ENCODE measurements at places on chromosomes 2 and 18.

- no peak for DNase-seq
Measured at GRCh38 chr2:203673933-203674332, 32.5 kb upstream of the CD28 start.

DNA sequence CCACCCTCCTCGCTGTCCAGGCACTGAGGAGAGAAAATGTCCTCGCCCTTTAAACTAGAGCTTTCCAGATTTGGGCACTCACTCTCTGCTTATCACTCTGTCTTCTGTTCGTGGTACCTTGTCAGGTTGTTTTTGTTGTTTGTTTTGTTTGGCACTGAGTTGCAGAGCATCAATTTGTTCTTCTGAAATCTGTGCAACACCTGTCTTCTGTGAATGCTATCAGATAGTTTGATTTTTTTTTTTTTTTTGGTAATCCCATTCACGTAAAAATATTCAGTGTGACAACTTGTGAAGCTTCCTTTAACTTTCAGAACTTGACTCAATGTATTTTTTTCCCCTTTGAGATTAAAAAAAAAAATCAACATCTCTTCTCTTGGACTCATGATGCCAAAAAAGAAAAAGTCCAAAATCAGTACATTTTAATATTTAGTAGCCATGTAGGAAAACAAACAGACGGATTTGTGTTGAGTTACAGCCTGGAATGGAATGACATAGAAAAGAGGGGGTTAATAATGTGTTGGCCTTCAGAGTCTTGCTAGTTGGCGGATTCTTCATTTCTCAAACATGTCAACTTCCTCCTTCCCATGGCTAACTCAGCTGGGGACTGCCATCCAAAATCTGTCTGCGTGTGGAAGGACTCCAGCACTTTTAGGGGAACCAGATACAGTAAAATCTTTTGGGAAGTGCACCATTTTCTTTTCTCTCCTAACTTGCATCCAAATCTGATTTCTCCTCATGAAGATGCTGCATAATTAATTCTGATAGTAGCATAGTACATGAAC lies 1.6 kb downstream of the TMEM178A start:
- DNase-seq = no peak

- DNase-seq = no peak
Measured at GRCh38 chr2:113064281-113064680, 3.5 kb upstream of the IL1F10 start.

DNA sequence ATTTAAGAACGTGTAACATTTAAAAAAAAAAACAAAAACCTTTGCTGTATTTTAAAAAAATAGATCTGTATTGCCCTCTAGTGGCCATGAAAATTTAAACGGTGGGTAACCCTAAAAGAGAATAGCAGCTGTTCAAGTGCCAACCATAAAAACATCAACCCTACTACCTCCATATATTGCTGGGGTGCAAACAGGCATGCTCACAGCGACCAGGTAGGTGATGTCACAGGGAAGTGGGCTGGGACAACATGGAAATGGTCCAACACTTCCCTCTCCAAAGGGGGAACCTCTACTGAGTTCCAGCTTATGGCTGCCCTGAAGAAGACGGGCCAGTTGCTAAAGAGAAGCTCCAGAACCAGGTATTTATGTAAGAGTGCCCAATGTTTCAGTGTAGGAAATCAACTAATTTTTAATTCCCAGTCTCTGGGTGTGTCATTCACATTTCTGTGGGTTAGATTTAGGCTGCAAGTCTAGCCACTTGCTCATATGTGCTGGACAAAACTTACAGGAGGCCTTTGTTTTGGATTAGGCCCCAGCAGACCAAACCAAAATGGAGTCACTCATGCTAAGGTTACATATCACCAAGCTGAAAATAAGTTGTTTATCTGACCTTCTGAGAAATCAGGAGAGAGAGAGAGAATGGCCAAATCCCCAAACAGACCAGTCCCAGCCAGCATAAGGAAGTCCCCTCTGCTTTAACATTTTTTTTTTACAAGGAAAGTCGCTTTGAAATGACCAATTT lies 54.5 kb downstream of the SKA1 start:
- DNase-seq = peak; percentile 53

- no peak for DNase-seq
Measured at GRCh38 chr2:107592280-107592624, 234.4 kb upstream of the RGPD4 start.

GRCh38 chr2:176471949-176472348 lies 202.7 kb downstream of the MTX2 start:
- DNase-seq = no peak

GRCh38 chr2:108305901-108306300 lies 17.2 kb downstream of the SULT1C2 start:
- DNase-seq = no peak

- DNase-seq = no peak
Measured at GRCh38 chr18:3645384-3646156, 195.6 kb downstream of the TGIF1 start.

DNA sequence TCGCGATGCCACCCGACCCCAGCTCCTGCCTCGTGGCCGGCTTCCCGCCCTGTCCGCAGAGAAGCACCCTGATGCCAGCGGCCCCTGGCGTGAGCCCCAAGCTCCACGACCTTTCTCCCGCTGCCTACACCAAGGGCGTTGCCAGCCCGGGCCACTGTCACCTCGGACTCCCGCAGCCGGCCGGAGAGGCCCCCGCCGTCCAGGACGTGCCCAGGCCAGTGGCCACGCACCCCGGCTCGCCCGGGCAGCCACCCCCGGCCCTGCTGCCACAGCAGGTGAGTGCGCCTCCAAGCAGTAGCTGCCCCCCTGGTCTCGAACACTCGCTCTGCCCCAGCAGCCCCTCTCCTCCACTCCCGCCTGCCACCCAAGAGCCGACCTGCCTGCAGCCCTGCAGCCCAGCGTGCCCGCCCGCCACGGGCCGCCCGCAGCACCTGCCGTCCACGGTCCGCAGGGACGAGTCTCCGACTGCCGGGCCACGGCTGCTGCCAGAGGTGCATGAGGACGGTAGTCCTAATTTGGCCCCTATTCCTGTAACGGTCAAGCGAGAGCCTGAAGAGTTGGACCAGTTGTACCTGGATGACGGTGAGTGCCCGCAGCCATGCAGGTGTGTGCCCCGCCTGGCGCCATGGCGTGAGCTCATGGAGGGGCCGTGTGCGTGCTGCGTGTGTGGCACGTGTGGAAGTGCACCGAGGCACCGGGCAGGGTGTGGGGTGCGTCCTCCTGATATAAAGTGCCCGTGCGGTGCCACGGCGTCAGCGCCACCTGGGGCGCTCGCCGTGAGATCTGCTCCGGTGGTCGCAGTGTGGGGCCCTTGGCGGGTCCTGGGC lies 90.8 kb downstream of the NFATC1 start:
- DNase-seq = peak; percentile 56

GRCh38 chr2:15976354-15976753 lies 36.0 kb downstream of the MYCN start:
- DNase-seq = no peak

GRCh38 chr18:23719634-23720201 lies 30.5 kb downstream of the LAMA3 start:
- DNase-seq = peak; percentile 35

DNA sequence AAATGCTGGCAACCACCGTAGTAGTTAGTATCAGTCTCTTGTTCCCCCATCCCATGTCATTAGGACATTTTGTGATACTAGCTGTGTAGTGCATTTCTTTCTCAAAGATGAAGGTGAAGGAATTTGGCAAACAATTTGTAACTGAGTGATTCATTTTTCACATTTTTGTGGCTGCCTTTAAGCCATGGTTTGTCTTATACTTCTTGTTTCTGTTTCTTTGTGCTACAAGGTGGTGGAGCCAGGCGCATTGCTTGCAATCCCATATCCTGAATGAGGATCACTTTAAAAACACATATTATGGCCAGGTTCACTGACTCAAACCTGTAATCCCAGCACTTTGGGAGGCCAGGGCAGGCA lies 40.6 kb downstream of the GPD2 start:
- DNase-seq = no peak

- no peak for DNase-seq
Measured at GRCh38 chr2:45836740-45837139, 185.3 kb downstream of the PRKCE start.

DNA sequence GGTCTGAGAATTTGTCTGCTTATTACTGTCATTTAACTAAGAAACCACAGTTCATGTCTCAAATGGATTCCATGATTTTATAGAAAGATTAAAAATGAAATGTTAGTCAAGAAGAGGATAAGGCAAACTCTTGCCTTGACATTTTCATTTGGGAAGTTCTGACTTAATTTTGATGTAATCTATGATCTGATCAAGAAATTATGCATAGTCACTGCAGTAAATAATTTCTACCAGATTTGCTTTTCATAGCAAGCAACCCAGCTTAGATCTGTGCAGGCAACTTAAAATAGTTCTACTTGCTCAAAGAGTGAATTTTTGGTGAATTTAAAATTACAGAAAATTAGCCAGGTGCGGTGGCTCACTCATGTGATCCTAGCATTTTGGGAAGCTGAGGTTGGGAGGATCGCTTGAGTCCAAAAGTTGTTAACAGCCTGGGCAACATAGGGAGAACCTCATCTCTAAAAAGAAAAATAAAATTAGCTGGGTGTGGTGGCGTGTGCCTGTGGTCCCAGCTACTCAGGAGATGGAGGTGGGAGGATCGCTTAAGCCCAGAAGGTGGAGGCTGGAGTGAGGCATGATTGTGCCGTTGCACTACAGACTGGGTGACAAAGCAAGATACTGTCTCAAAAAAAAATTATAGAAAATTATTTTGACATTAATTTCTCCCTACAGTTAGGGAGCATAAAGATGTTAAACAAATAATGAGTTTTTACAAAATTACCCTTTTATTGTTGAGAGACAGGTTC lies 158.7 kb upstream of the MYO3B start:
- DNase-seq = no peak

DNA sequence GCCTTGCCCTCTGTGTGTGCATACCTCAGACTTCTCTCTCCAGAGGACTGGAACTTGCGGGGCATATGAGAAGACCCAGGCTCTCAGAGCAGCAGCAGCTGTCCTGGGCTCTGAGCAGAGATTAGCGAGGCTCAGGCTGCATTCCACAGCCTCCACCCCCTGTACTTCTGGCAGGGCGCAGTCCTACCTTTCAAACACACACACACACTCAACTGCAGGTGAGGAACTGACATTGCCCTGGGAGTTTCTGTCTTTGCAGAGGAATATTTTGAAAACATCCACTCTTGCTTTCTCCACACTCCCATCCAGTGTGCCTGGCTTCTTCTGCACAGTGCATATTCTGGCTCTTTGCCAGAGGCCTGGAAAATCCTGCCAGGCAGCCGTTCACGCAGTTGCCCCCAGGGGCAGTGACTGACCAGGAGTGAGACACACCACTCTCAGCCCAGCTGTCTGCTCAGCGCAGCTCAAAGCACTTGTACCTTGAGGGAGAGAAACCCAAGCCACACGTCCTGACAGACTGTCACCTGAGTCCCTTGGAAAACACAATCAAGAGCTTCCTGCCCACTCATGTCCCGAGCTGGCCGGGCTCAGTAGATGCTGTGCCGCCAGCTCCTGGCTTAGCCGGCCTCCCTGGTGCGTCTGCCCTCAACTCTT lies 460.8 kb downstream of the RNF144A start:
- DNase-seq = peak; percentile 41

- peak; percentile 61 for DNase-seq
Measured at GRCh38 chr18:36828157-36828629, 609 bp downstream of the TPGS2 start.

DNA sequence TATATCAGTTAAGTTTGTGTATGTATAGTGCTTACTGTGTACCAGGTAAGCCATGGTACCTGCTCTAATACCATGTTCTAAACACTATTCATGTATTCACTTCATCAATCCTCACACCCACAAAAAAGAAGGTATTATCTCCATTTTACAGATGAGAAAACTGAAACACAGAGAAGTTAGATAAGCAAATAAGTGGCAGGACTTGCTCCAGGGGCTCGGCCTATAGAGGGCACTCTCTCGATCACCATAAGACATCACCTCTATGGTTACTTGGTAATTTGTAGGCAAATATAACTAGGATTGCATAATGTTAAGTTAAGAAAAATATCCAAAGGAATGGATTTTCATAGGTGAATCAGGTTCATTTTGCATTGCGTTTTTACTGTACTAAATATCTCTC lies 118.1 kb upstream of the FN1 start:
- no peak for DNase-seq

DNA sequence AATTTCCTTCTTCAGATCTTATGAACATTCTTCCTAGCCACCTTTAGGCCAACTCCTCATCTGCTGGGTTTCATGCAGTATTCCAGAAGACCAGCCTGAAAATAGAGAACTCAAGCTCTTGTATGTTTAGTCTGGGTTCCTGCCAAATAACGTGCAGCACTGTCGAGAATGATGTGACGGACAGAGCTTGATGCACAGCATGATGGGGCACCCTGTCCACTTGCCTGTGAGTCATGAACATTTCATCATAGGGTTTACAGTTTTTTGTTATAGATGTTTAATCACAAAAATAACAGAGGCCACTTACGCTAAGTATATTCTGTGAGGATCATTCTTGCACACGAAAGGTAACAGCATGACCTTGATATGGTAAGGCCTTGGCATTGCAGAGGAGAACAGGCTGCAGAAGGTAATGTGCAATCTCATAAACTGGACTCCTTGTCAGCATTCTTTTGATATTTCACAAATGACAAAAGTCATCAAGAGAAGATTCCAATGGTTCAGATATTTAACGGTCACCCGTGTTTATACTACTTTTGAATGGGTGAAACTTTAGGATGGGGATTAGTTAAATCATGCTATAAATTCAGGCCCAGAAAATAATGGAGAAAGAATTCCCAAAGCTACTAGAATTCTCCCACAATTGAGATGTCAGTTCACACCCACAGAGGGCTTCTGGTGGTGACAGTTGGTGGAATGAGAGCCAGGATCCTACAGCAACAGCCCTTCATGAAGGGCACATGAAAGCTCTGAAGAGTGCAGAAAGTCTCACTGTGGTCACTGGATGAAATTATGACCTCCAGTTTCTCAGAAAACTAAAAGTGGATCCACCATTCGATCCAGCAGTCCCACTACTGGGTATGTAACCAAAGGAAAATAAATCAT lies 396.1 kb upstream of the RAB12 start:
- no peak for DNase-seq

- no peak for DNase-seq
Measured at GRCh38 chr18:23877371-23877770, 137.2 kb upstream of the TTC39C start.

DNA sequence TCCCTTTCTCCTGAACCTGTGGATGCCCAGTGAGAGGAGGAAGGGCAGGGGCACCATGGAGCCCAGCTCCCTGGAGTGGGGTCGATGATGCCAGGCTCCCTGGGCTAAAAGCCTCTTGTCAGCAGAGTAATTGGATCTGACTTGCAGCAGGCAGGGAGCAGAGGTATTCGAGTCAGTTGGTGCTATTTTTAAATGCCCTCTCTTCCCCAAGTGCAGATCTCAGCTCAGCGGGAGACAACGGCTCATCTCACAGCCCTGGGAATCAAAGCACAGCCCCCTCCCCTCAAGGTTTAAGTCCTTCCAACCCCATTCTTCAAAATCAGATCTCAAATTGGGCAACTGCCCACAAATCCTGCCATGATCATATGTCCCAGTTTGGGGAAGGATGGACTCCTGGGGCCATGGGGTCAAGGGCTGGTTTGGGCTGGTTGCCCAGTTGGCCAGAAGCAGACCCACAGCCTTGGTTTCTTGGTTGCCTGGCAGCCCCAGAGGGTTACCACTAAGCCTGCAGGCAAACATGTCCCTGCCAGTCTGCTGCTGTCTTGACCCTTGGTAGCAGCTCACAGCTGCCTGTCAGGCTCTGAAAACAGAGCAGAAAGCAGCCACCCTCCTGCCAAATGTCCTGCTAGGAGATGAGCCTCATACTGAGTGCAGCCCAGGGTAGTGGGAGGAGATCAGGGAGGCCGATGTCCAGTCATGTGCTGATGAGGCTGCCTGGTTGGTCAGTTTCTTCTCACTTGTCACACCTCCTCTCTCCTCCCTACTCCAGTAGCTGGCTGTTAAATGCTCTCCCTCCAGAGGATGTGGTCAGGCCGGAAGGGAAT lies 244.9 kb downstream of the LOXHD1 start:
- DNase-seq = no peak

- DNase-seq = no peak
Measured at GRCh38 chr2:23585273-23586170, 200.5 kb downstream of the KLHL29 start.

Data from H7 (cell line).